ENCODE measurements at places on chromosomes 7 and 10.

DNA sequence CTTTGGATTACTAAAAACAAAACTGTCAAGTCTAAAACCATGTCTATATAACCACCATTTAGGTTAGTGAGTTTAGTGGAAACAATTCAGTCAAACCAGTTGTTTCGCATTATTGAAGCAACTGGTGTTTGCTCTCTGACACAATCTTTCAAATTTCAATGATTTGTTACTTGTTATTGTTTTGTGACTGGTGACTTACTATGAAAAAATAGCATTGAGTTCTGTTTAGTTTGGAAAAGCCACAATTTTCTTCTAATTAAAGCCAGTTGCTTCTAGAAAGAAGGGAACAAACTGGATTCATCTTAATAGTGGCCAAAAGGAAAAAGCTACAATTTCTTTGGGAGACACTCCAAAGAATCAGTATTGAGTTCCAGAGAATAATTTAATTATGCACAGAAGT lies 30.4 kb downstream of the LAMB4 start:
- DNase-seq = no peak

GRCh38 chr10:88979153-88979562 lies 11.4 kb upstream of the FAS start:
- no peak for DNase-seq

DNA sequence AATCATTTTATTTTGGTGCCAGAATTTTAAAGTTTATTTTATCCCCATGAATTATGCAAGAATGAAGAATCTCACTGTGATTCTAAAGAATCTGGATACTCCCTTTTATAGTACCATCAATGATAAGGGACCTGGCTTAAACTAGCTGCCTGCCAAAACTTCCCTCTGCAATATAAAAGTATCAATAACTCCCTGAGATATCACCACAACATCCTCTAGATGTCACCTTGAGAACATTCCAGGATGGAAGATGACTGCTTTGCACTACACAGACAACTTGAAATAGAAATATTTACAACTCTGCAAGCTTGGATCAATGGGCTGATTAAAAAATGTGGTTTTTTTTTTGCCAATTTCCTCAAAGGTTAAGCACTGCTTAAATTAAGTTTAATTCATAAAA lies 142.1 kb downstream of the SLC25A13 start:
- no peak for DNase-seq

DNA sequence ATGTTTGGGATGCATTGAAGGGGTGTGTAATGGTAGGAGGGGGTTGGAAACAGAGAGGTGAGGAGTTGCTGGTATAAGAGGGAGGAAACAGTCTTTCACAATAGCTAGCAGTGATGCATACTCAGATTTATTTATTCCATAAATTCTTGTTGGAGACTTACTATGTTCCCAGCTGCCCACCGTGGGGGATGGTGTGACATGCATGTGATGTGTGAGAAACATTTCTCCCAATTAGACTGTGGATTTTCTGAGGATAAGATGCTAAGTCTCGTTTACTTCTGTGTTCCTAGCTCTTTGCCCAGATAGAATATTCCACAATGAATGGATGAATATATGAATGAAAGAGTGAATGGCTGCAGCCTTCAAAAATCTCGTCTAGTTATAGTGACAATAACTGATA lies 23.0 kb upstream of the NEUROD6 start:
- no peak for DNase-seq

- no peak for DNase-seq
These were observed 133.8 kb downstream of the CNOT4 start for GRCh38 chr7:135375908-135376699.

- DNase-seq = no peak
These were observed 612.4 kb downstream of the ANKRD7 start for GRCh38 chr7:118836933-118837332.

- no peak for DNase-seq
These were observed 880 bp upstream of the MGAM2 start for GRCh38 chr7:142110638-142111037.

- no peak for DNase-seq
These were observed 1038.8 kb upstream of the AUTS2 start for GRCh38 chr7:68559518-68559917.

- DNase-seq = no peak
These were observed 80.0 kb downstream of the CELF2 start for GRCh38 chr10:11097686-11098085.

GRCh38 chr7:33558549-33559323 lies 346.6 kb upstream of the BMPER start:
- DNase-seq = no peak

DNA sequence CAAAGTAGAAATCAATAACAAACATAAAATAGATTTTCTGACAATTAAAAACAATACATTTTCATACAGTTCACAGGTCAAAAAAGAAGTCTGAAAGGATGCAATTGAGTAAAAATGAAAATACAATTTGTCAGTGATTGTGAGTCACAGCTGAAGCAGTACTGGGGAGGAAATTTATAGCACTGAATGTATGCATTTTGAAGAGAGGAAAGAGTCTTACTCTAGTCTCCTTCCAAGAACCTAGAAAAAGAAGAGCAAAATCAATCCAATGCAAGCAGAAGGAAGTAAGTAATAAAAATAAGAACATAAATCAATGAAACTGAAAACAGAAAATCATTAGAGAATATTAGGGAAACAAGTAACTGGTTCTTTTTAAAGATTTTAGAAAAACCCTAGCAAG lies 507.2 kb upstream of the IGFBP3 start:
- DNase-seq = no peak

DNA sequence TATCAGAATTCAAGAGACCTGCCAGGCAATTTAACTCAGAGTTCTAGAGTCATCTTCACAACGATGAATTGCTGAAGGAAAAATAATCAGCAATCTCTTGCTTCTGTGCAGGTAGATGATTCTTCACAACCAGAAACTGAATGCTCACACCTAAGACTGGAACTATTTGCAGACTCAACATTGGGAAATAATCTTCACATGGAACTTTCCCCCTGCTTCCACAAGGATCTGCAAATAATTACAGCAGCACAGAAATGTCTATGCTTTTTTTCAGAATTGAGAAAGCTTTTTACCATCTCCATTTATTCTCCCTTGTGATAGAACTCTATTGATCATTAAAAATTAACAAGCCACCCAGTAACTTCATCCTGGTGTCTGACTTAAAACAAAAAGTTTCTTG lies 282.8 kb downstream of the AHR start:
- no peak for DNase-seq

DNA sequence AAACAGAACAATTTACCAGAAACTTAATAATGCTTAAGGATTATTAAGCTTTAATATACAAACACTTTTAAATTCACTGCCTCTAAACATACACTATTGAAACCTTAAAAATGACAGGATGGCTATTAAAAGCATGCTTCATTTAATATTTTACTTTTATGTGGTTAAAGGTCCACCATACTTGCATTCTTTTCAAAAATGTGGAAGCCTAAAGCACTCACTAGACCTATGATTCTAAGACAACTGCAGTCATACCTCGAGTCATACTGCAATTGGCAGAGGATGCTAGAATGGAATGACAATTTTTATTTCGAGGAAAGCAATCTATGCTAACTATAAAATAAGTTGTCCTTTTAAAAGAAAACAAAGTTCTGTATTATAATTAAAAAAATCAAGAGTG lies 85.3 kb downstream of the PIP4K2A start:
- DNase-seq = no peak

DNA sequence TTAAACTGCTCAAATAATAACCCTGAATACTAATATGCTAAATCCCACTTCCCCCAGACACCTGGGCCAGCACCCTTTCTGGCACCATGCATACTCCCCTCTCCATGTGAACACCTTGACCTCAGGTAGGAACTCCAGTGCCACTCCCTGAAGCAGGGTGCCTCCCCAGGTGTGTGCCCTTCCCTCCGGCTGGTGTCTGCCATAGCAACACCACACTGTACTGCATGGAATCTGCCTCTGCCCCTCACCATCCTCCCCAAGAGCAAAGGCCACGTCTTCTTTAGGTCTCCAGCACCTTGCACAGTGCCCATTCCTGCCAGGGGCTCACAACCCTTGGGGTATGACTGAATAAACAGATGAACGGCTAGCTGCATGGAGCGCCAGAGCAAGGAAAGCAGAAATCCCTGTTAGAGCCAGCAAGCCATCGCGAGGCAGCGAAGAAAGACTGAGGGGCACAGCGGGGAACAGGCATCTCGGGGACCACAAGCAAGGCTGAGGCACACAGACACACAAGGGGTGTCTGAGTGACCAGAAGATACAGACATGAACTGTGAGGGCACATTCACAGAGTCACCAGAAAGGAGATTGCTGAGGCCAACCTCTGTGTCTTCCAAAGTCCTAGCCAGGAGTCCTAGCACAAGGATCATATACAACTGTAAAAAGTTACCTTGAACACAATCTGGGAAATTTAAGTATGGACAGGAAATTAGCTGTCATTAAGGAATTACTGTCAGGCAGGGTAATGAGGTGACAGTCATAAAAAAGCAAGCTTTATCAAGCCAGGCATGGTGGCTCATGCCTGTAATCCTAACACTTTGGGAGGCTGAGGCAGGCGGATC lies 25.7 kb downstream of the COBL start:
- DNase-seq = no peak

DNA sequence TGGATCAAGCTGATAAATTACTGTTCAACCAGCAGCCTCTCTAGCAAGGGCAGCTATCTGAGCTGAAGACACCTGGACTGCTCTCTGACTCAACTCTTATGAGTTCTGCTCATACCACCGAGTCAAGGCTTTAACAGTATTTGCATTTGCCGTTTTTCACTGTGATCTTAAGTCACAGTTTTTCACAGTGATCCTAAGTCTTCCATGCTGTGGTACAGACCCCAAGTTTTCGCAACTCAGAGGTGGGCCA lies 31.3 kb downstream of the PIP4K2A start:
- DNase-seq = no peak

GRCh38 chr7:50761713-50762112 lies 21.0 kb downstream of the GRB10 start:
- no peak for DNase-seq

DNA sequence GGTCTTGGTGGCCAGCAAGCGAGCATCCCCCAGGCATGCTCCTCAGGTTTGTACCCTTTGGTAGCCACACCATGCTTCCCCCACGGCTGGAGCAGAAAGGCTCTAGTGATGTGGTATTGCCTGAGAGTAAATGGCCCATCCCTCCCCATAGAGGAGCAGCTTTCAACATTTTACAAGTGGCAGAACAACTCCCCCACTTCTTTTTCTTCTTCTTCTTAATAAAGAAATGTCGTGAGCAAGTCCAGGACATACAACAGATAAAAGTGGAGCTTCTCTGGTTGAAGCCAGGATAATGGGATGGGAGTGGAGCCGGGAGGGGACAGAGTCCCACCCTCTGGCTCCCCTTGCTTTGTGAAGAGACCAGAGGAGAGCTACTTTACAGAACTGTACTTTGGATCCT lies 131.5 kb downstream of the ANLN start:
- DNase-seq = no peak

DNA sequence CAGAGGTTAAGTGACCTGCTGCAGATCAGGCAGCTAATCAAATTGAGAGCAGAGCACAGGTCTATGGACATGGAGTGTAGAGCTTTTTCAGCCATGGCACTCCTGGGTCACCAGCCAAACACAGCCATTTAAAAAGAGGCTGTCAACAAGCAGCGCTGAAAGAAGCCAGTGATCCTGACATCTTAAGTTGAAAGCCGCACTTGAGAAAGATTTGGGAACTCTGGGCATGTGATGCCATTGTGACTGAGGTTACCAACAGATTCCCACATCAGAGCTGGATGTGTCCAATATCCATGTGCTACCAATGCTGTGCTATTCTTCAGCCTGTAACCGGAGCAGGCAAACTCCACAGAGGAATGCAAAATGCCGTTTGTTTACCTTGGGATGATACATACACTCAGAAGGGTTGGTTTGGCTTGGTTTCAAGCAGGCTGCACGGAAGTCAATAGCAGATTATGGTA lies 56.2 kb upstream of the ABLIM1 start:
- DNase-seq = no peak
